Breast epithelium (tissue), 4 donors: ENCODE measurements at places on chromosomes 4 and X. TPM values are rescaled to one million over a fixed set of nuclear protein-coding genes. Genes with fewer than 3 reads are reported as not detected.

Gene HOPX
- 3.8 TPM for total RNA-seq

Gene MAB21L2
- total RNA-seq = not detected

Gene UNC5C
- 6.2 TPM for total RNA-seq

Gene GPR50
- not detected for total RNA-seq

Gene SPARCL1
- 368 TPM for total RNA-seq

Gene MOSPD2
- total RNA-seq = 19.7 TPM

Gene GSX2
- not detected for total RNA-seq

DNA sequence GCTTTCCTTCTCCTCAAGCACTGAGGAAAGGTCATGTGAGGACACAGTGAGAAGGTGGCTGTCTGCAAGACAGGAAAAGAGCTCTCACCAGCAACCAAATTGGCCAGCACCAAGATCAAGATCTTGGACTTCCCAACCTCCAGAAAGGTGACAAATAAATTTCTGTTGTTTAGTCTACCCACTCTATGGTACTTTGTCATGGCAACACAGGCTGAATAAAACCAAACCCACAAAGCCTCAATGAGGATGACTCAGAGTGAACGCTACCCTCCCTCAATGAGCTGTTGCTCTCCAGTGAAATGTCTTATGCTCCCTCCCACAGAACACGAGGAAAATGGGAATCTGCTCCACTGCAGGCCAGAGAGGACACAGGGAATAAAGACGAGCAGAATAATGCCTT, 244.1 kb downstream of the RAB28 start:
- no peak for DNase-seq

DNA sequence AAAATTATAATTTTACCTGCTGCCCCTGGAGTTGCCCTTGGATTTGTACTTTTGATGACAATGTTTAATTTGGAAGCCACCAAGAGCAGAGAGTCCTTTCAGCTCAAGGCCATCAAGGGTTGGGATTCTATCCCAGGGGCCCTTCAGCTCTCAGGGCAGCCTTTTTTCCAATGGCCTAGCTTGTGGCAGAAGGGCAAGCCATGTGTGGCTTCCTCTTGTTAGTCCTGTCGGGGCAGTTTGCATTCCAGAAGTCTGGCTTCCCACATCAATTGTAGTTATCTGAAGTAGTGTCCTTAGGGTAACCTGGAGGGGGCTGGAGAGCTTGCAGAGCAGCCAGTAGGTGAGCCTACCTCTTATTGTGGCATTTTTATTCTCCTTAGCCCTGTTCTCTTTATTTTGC, 569.4 kb downstream of the TRAM1L1 start:
- DNase-seq = no peak

GRCh38 chr4:173333658-173334084, 487 bp downstream of the HMGB2 start:
- DNase-seq = peak; percentile 29

- no peak for DNase-seq
These were observed 116.5 kb upstream of the PDLIM3 start for GRCh38 chr4:185651851-185652250.

DNA sequence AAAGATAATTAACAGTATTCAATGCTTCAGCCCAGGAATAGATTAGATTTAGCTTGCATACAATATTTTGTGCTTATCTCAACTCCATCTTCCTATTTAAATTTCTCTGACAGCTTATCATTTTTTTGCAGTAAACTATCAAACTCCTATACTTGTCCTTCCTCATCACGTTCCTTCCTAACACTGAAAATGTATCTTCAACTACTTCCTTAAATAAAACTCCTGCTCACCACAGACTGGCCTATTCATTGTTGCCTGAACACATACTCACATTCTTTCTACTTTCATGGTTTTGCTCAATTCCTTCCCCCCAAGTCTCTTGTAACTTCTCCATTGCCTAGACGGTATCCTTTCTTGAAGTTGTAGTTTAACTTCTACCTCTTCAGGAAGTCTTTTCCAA, 28.5 kb upstream of the PTPN13 start:
- DNase-seq = no peak

DNA sequence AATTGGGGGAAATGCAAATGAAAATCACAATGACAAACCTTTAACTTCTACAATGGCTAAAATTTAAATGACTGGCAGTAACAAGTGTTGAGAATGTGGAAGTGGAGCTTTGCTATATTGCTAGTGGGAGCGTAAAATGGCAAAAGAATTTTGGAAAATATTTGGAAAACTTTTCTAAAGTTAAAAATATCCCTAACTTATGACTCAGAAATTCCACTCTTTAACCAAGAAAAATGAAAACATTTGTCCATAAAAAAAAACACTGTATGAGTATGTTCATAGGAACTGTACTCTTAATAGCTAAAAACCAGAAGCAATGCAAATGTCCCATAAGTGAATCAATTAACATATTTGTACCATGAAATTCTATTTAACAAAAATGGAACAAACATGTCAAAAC, 3.6 kb downstream of the TBCK start:
- no peak for DNase-seq

GRCh38 chr4:40648742-40649281, 19.1 kb upstream of the RBM47 start:
- no peak for DNase-seq

DNA sequence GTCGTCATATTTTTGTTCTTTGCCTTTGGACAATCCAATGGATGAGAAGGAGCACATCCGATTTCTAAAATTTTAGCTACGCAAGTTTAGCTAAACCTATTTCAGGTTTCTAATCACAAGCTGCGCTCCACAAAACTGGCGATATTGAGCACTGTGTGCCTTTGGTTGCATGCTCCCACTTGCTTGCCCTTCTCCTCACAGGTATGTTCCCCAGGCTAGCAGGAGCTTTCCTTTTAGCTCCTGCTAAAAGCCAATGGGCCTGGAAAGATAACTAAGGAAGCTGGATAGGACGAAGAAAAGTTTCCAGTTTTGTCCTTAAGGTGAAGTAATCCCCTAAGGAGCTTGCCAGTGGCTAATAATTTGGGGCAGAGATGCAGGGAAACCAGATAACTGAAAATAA, 975.2 kb downstream of the FSTL5 start:
- DNase-seq = no peak

DNA sequence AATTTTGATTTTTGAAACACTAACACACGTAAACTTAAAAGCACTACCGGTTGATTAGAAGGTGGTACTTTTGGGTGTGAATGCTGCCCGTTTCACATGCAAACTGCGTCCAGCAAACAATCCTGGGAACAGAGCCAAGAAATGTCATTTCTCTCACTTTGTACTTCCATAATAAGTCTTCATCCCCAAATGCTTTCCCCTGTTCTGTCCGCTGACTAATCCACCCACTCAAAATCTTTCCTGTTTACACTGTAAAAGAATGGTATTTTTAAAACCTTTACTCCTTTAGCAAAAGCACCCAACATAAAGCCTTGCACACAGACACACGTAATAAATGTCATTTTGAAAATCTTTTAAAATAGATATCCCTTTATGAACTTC, 39.1 kb upstream of the PDLIM5 start:
- DNase-seq = no peak

DNA sequence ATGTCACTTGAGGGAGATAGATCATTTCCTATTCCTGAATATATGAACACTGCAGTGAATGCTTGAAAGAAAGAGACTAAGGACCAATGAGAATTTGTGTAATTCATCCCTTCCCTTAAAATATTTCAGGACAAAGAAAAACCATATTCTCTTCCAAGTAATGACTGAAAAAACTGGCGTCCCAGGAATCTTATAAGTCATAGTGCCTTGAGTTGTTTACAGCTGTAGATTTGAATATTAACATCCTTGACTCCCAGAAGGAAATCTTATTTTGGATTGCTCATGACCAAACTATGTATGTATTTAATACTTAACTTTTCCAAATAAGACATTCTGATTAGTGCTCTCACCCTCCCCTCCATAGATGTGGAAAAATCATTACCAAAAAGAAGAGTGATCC, 55.5 kb downstream of the CLDN22 start:
- no peak for DNase-seq

DNA sequence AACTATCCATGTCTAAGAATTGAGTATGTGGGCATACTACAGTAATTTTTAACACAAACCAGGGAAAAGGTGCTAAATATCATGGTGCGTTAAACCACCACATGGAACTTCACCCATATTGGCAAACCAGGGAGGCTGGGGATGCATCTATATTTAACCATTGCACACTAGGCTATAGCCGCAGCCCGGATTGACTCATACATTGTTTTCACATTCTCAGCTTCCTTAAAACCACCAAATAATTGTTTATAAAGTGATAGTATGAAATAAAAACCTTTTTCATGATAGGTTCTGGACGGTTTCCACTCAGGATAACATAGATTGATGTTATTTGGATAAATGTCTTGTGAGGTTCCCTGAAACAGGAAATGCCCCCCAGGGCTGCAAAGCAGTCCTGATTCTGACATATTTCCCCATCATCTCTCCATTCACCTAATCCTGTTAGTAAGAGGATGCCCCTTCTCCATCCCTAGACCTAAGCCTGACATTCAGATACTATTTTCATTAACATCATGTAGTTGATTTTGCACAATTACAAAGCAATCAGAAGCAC, 7.9 kb downstream of the COL25A1 start:
- DNase-seq = no peak

DNA sequence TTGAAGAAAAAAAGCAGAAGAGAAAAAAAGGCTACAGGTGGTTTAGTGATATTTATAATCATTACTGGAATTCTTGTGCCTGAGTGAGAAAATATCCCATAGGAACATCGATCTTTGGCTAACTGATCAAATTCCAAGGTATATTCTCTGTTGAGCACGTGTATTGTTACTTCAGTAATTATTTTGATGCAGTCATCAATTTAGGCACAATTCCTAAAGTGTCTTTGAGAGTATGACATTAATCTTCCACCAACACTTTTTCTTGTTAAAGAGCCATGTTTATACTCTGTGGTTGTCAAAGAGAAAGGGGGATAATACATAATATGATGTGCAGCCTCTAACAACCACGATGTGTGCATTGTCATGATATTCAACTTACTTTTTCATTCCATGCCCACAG, 151.1 kb downstream of the TSPAN5 start:
- DNase-seq = no peak

- DNase-seq = no peak
These were observed 109.2 kb upstream of the HS3ST1 start for GRCh38 chr4:11537846-11538245.

- no peak for DNase-seq
These were observed 491.2 kb downstream of the INPP4B start for GRCh38 chr4:142354794-142355420.

- no peak for DNase-seq
These were observed 37.1 kb upstream of the HERC6 start for GRCh38 chr4:88341227-88342192.

DNA sequence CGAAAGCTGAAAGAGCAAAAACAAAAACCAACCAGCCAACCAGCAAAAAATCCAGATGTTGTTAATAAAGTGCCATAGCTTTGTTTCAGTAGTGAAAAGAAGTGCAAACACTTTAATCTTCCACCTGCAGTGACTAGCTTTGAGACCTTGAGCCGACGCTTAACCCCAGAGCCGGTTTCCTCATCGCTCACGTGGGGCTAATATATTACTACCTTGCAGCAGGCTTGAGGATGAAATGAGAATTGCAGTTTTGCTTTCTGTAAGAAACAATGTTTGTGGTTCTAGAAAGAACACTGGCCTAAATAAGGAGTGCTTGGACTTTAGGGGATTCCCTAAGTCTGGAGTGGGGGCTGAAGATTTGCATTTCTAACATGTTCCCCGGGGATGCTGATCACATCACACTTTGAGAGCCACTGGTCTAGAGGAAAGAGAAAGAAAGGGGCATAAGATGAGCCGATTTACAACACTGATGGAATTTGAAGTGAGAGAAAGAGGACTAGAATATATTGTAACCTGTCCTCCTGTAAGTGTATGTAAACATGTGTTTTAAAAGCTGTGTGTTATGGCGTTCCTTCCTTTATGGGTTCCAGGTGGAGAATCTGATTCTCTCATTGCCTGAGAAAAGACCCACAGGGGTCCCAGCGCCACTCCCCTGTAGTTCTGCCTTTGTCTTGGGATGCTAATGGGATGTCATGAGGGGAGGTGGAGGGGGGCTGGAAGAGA, 1.4 kb downstream of the FGF2 start:
- DNase-seq = peak; percentile 36
